Activated CD4-positive, CD25-positive, alpha-beta regulatory T cell (primary cell): ENCODE measurements at places on chromosomes 13 and 19.

GRCh38 chr13:99144306-99144705, 56.3 kb upstream of the UBAC2 start:
- no peak for DNase-seq

GRCh38 chr13:113759525-113760137, 605 bp downstream of the TMEM255B start:
- no peak for DNase-seq

DNA sequence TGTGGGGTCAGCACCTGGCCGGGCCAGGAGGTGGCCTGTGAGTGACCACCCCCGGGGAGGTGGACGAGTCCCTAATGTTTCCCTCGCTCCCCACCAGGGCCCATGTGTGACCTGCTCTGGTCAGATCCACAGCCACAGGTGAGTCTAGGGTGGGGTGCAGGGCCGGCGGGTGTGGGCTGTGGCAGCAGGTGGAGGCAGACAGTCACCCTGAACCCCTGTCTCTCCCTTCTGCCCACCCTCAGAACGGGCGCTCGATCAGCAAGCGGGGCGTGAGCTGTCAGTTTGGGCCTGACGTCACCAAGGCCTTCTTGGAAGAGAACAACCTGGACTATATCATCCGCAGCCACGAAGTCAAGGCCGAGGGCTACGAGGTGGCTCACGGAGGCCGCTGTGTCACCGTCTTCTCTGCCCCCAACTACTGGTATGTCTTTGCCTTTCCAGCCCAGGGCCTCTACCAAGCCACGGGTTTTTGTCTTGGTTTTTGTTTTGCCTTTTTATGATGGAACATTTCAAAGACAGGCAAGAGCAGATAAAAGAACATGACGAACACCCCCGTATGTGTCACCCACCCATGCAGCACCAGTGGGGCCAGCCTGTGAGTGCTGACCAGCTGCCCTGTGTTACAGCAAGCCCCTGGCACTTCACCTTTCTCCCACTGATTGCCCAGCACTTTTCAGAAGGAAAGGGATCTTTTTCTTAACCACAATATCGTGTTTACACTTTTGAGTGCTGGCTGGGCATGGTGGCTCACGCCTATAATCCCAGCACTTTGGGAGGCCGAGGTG, 24.9 kb downstream of the CCDC8 start:
- DNase-seq: no peak

DNA sequence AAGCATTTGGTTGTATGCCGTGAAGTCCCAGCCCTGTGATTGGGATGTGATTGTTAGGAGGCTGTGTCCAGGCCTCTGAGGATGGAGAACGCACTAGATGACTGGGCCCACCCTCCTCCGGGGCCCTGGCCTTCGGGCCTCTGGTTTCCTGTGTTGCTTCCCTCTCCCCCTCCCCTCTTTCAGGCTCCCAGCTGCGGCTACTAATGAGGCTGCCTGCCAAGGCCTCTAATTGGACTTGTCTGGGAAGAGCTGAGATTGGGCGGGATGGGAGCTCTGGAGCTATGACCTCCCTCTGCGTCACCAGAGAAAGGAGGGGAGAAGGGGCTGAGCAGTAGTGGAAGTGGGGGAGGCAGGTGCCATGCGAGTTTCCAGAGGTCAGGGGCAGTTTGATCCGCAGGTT, 9.9 kb downstream of the PTH2 start:
- DNase-seq: no peak

GRCh38 chr13:90947976-90948375, 399.5 kb upstream of the MIR17HG start:
- no peak for DNase-seq

- no peak for DNase-seq
Measured at GRCh38 chr13:98896868-98897144, 81.1 kb downstream of the DOCK9 start.

GRCh38 chr13:33536601-33537000, 251.0 kb upstream of the STARD13 start:
- DNase-seq: no peak

DNA sequence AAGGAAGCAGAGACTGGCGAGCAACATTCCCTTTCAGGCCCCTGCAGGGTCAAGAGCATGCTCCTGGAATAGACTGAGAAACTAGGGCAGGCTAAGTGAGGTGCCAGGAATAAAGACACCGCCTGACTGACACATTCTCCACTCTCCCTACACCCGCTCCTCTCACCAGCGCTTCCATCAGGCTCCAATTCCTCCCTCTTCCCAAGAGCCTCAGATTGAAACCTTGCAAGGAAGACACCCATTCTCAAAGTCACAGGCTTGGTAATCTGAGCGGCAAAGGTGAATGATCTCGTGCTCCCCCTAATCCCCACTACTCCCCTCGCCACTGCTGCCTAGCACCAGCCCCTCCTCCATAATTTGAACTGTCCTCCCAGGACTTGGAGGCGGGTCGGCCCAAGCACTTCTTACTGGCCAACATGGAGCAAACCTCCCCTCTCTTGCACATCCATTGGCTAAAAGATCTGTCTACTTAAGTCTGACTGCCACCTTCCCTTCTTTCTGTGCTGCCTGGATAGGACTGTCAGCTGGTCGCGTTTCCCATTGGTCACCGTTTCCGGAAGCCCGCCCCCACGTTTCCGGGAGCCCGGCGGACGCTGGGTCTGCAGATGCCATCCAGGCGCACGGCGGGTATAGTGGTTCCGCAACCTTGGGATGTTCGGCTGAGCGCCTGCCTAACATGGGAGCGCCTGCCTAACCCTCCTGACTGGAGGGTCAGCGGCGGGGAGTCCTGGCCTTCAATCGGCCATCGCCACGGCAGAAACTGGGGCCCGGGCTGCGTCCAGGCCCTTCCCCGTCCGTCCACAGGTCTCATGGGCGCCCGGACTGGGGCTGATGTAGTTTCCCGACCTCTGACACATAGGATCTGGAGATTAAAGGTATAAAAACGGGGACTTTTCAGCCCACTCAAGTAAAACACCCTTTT, 33.6 kb downstream of the ZNF383 start:
- no peak for DNase-seq

DNA sequence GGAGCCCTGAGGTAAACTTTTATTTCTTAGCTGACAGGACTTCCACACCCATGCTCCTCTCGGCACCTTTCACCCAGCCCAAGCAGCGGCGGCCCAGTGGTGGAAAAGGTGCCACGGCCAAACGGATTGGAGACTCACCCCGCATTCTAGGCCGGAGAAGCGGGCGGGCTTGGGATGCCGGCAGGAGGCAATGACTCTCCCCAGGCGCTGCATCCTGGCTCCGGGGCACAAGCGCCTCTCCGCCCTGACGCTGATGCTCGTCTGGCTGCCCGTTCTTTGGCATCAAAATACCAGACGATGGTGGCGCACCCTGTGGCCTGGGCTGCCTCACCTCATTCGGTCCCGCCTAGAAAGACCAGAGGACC, 6.7 kb upstream of the ZNF606 start:
- no peak for DNase-seq

- DNase-seq: no peak
Measured at GRCh38 chr19:48506138-48506733, 5.4 kb downstream of the LMTK3 start.

GRCh38 chr19:43450545-43450997, 14.8 kb downstream of the LYPD3 start:
- no peak for DNase-seq
